Activated CD4-positive, alpha-beta T cell treated with anti-CD3 and anti-CD28 coated beads for 1 hour (primary cell): ENCODE measurements at places on chromosomes 7 and 10.

- DNase-seq: no peak
Observed at GRCh38 chr10:77244746-77245145, 392.9 kb downstream of the KCNMA1 start.

GRCh38 chr7:86818903-86819302 lies 175.2 kb downstream of the GRM3 start:
- DNase-seq: no peak

GRCh38 chr10:110138197-110138812 lies 69.1 kb upstream of the MXI1 start:
- no peak for DNase-seq

GRCh38 chr10:61989995-61990760 lies 88.7 kb downstream of the ARID5B start:
- DNase-seq: no peak

GRCh38 chr10:52805414-52806285 lies 33.1 kb upstream of the MBL2 start:
- DNase-seq: no peak

DNA sequence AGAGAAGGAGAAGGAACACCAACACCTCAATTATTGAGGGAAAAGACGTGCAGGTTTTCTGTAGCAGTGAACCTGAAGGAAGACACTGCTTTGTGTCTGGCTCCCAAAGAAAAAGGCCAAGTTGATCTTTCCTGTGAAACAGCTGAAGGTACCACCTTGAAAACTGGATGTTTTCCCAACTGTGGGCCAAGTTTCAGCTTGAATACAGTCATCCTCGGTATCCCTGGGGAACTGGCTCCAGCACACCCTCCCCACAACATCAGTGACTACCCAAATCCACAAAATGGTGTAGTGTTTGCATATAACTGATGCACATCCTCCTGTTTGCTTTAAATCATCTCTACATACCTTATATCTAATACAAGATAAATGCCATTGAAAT lies 297.0 kb upstream of the PITRM1 start:
- no peak for DNase-seq

DNA sequence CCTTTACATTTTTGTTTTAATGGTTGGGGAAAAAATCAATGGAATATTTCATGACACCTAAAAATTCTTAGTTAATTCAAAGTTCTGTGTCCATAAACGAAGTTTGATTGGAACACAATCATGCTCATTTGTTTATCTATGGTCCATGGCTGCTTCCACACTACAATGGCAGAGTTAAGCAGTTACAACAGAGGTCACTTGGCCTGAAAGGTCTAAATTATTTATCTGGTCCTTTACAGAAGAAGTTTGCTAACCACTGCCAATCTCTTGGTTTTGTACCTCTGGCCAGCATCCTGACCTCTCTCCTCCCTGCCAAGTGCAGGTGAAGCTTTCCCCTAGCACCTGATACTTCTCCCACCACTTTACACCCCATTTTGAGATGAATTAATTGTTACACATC lies 61.5 kb downstream of the SRPK2 start:
- no peak for DNase-seq

GRCh38 chr10:122096705-122097104 lies 107.7 kb downstream of the TACC2 start:
- DNase-seq: no peak

GRCh38 chr10:101576211-101576863 lies 11.7 kb downstream of the POLL start:
- DNase-seq: no peak

DNA sequence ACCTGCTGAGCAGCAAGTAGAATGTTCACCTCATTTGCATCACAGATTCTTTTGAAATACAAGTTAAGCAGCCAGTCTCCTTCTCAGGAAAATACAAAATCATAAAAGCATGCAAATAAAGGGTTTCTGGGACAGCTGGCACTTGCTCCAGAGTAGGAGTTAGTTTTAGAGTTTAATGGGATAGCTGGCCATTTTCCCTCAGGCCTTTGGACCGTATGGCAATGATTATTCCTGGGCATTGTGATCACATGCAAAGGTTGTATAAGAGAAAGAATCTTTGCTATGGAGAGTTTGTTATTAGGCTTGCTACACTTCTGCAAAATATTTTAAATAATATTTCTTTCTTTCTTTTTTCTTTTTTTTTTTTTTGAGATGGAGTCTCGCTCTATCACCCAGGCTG lies 240.8 kb downstream of the CDK14 start:
- no peak for DNase-seq

DNA sequence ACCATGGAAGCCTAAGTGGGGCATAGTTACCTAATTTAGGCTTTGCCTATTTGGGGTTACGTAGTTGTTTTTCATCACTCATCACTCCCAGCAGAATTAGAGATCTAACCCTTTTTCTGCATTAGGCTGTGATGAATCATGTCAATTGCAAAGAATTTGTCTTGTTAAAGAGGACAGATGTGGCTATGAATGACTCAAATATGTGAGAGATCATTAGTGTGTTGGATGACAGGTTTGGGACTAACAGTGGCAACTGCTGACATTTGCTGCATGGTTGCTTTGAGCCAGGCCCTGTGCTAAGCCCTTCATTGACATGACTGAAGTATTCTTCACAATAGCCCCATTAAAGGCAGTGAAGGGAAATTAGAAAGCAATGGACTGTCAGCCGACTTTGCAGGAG lies 83.4 kb upstream of the BMPER start:
- DNase-seq: no peak
